Cerebellar nuclear complex (tissue), 1 donor: ENCODE measurements at places on chromosomes 13 and 19.

- DNase-seq: no peak
Measured at GRCh38 chr13:112991609-112992008, 22.6 kb downstream of the MCF2L start.

DNA sequence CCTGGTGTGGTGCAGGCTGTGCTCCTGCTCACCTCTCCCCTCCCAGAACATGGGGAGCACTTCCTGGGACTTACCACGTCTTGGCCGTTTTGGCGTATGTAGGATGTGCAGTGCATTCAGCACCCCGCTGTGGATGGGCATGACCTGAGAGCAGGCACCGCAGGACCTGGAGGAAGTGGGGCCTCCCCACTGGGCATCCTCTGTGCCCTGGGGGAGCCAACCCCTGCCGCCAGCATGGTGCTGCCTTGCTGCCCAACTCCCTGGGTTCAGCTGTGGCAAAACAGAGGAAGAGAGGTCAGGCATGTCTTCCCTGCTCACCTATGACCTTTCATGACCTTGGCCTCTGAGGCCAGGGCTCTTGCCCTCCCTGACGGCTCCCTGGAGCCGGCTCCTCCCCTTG, 103.5 kb downstream of the RAB20 start:
- no peak for DNase-seq

- no peak for DNase-seq
Measured at GRCh38 chr13:40168425-40169166, 497.8 kb downstream of the FOXO1 start.

GRCh38 chr19:34104096-34104495, 68.2 kb upstream of the LSM14A start:
- no peak for DNase-seq

GRCh38 chr13:93721483-93721882, 494.9 kb downstream of the GPC6 start:
- no peak for DNase-seq

DNA sequence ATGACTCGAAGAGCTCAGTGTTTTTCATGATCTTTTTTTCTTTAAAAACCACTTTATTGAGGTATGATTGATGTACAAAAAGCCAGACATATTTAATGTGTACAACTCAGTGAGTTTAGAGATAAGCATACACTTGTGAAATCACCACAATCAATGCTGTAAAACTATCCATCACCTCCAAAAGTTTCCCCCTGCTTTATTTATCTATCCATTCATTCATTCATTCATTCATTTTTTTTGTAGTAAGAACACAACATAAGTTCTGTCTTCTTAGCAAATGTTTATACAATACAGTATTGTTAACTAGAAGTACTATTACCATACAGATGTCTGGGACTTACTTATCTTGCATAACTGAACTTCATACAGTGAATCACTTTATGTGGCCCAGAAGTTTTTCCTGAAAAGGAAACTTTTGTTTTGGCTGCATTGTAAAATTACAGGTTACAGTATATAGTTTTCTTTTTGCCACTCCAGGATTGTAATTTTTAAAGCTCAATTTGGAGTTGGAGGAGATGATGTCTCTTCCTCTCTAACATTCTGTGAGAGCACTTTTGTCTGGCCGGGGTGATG, 6.7 kb downstream of the RAP2A start:
- no peak for DNase-seq

DNA sequence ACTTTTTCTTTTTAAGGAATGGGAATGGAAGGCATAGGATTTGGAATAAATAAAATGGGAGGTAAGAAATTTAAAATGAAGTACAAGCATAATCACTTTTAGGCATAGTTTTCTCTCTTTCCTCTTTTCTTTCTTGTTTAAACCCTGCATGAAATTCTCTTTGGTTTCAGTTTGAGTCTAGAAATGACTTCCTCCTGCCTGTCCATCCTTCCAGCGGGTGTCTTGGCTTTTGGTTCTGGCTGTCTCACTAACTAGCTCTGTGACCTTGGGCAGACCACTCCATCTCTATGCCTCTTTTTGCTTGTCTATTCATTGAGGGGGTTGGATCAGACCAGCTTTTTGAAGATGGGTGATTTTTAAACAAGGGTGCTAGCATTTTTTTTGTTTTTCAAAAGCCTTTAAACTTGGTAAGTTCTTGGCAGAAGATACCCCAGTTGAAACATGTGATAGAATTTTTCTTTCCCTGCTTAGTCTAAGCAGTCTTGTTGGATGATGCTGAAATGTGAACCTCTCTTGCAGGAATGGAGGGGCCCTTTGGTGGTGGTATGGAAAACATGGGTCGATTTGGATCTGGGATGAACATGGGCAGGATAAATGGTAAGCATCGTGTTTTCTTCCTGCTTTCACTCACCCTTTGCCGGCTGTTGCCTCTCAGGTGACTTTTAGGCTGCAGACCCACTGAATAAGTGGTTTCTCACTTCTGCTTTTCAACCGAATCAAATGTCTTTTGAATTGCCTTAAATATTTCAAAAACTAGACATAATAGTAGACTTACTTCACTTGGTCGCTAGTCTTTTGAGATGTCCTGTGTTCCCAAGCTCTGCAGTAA, 28.6 kb downstream of the PRAM1 start:
- no peak for DNase-seq

DNA sequence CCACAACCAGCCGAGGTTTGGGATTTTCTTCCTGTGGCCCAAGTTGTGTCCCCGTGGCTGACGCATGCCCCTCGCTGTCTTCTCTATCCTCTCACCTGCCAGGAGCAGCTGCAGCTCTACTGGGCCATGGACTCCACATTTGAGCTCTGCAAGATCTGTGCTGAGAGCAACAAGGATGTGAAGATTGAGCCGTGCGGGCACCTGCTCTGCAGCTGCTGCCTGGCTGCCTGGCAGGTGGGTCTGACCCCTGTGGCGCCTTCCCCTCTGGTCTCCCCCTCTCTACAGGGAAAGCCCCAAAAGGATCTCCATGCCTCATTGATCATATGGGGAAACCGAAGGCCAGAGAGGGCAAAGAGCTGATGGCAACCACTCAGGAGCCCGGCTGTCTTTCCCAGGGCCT, 14.6 kb downstream of the CBLC start:
- no peak for DNase-seq

- peak; percentile 55 for DNase-seq
Measured at GRCh38 chr19:3270902-3271301, 46.4 kb downstream of the CELF5 start.

DNA sequence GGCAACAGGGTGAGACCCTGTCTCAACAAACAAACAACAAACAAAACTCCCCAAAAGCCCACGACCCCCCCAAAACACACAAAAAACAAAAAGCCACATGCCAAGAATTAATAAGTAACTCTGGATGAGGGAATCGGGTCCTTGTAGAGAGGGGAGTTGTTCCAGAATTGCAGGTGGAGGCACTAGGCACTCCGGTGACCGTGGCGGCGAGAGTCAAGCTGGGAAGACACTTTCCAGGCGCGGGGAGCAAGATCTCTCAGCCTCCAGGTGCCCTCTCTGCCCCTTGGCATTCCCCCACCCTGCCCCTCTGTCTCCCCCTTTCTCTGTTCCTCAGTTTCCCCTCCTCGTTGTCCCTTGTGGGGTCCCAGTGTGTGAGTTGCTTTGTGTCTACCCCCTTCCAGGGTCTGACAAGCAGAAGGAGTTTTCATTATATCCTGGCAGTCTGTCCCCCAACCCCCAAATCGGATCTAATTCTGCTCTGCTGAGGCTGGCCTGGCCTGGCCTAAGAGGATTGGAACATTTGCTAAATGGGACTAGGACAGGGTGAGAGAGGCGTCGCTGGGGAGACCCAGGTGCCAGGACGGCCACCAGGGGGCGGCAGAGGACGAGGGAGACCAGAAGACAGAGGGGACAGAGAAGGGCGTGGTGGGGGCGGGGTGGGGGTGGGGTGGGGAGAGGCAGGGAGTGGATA, 8.3 kb upstream of the CRX start:
- no peak for DNase-seq

DNA sequence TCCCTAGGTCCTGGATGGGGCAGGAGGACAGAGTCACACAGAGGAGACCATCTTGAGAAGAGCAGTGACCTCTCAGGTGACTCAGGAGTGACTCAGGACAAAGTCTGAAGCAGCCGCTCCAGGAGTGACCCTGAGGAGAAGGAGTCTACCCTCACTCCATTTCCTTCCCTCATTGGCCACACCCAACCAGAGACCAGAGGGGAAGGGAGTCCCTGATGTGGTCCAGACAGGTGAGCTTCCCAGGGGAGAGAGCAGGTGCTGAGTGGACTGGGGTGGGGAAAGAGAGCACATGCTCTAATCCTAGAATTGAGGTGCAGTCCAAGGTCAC, 75.5 kb upstream of the MEDAG start:
- DNase-seq: no peak

GRCh38 chr19:24033963-24034342, 53.0 kb upstream of the ZNF254 start:
- DNase-seq: peak; percentile 8

DNA sequence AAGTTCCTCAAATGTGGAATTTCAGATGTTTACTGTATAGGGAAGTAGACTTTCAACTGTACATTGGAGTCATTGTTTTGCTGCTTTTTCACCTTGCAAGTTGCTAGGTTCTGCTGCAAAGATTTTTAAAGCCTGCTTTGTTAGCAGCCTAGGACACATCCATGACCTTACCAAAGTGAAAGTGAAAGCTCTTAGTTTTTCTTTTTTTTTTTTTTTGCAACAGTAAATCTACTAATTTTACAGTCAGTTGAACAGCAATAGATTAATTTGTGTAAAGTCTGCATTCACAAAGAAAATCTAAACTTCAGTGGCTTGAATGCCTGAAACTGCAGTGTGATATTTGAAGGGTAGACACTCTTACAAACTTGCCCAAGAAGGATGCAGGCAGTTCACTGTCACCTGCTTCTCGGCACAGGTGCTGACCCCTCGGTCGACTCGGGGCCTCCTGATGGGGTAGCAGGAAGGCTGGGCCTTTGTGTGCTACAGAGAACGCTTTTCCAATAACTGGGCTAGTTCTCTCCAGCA, 5.0 kb upstream of the MTIF3 start:
- no peak for DNase-seq

GRCh38 chr19:41111750-41112295, 2.4 kb upstream of the CYP2F1 start:
- no peak for DNase-seq

DNA sequence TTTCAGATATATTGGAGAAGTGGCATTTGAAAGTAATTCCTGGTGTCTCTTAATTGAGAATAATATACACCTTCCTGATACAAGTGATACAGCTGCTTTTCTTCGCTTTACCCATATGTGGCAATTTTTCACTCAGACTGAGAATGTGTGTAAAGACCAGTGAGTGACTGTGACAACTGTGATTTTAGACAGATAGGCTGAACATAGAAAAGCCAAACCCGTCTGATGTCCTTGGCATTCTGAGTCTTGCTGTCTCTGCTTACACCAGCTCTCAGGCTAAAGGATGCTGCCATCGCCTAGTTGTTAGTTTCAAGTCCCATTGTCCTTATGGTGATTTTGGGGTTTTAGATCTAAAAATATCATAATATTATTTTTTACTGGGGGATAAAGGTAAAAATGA, 492.6 kb downstream of the RFC3 start:
- DNase-seq: no peak

- no peak for DNase-seq
Measured at GRCh38 chr19:31838163-31838815, 489.1 kb upstream of the TSHZ3 start.

- no peak for DNase-seq
Measured at GRCh38 chr13:62932256-62932883, 1516.7 kb upstream of the PCDH20 start.

GRCh38 chr13:32297206-32297605, 18.0 kb downstream of the ZAR1L start:
- DNase-seq: no peak

DNA sequence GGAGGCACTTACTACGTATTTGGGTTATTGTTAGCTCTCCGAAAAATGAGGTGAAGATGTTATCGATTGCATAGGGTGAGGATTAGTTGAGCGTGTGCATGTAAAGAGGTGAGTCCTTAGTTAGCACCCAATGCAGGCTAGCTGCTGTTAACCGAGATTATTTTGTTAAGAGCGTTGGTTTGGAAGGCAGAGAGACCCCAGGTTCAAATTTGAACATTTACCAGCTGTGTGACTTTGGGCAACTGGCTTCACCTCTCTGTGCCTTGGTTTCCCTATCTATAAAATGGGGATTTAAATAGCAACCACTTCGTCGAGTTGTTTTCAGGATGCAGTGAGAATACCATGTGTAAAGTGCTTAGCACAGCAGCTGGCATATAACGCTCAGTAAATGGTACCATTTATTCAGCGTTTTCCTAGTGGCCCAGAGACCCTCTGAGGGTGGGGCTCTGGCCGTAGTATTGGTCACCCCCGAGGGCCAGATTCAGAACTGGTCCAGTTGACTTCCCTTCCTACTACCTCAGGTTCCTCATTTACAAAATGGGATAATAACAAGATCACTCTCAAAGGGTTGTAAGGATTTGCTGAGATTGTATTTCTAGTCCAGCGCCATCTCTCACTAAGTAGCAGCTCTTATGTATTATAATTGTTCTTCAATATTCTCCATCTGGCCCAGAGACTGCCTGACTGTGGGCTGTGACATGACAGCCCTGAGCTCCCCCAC, 887 bp downstream of the SIPA1L3 start:
- no peak for DNase-seq

- DNase-seq: no peak
Measured at GRCh38 chr19:7788933-7789323, 25.9 kb downstream of the CLEC4M start.

- no peak for DNase-seq
Measured at GRCh38 chr19:49848938-49849337, 2.0 kb upstream of the PTOV1 start.

DNA sequence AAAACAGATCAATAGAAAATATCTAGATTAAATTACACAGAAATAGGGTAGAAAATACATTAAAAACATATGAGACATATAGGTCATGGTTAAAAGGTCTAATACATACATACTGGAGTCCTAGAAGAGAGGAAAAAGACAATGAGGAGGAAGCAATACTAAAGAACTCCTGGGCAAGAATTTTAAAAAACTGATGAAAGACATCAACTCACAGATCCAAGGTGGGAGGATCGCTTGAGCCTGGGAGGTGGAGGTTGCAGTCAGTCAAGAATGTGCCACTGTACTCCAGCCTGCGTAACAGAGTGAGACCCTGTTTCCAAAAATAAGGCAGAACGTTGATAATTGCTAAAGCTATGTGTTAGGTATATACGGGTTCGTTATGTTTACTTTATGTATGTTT, 5.4 kb upstream of the KASH5 start:
- no peak for DNase-seq

- DNase-seq: no peak
Measured at GRCh38 chr13:75739244-75739868, 103.2 kb downstream of the LMO7 start.

GRCh38 chr19:49977881-49978280, 16.9 kb upstream of the SIGLEC11 start:
- no peak for DNase-seq

DNA sequence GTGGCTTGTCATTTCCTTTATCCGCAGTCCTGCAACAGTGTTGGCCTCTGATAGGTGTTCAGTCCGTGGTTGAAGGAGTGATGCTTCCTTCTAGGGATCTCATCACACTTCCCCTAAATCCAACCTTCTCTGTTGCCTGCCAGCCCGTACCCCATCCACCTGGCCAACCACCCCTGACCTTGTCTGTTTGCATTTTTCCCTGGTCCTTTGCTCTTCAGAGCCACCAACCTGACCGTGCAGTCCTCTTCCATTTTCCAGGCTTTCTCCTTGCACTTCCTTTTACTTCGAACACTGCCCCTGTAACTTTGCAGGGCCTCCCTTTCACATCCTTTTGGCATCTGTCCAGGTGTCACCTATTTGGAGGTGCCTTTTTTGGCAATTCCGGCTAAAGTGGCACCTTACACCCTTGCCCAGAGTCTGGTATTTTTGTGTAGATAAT, 696 bp downstream of the ZNF460 start:
- DNase-seq: no peak
